Right lung (tissue), 10 donors: ENCODE measurements at places on chromosomes 12 and 14. TPM values are rescaled to one million over a fixed set of nuclear protein-coding genes. Genes with fewer than 3 reads are reported as not detected.

PRB2 gene
- not detected for polyA plus RNA-seq

- DNase-seq = no peak
Observed at GRCh38 chr14:92926931-92927330, 4.0 kb downstream of the CHGA start.

DNA sequence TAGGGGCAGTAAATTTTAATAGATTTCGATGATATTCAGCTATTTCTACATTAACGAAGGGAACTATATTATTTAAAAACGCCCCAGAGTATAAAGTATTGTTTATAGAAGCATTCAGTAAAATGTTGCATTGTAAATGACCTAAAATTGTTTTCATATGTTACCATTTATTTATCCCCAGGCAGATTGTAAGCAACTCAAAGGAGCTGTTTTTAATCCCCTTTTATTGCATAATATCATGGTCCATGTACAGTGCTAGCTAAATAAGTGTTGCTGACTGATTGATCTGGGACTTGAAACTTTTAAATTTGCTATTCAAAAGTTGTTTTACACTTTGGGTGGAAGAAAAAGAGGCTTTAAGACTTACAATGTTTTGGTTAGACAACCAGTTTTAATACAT lies 199.0 kb upstream of the SLC38A2 start:
- no peak for DNase-seq

DNA sequence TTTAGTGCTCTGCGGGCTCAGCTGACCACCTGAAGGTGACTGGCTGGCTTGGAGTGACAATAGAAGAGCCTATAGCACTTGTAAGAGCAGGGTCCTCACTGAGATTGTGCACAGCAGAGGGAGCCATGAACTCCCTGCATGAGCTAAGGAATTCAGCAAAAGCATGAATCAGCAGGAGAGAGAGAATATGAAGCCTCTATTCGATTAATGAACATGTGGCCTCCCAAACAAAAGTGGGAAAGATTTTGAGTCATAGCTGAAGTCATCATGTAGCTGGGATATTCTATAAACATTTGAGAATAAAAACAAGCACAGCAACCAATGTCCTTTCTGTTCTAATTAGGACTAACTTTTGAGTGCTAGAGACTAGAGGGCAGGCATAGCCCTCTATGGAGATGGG lies 626.6 kb downstream of the DIO2 start:
- DNase-seq = no peak

CLECL1 gene
- 0.24 TPM for polyA plus RNA-seq

ASIC1 gene
- polyA plus RNA-seq = 8.2 TPM

KRT77 gene
- polyA plus RNA-seq = not detected

DNA sequence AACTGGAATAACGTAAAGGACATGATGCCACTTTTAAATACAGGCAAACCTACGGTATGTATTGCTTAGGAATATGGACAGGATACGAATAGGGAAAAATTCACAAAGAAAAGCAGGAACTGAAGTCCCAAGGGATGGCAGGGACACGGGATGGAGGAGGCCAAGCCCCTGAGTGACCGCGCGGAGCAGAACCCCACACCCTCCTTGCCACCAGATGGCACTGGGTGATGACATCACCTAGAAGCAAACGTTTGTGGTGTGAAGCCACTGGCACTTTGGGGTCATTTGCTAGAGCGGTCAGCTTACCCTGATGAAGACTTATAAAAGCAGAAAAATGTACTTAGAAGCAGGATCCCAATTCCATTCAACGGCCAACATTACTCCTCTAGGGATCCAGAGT lies 9.4 kb downstream of the DHX37 start:
- no peak for DNase-seq

RAP1B gene
- polyA plus RNA-seq = 197 TPM

TAS2R31 gene
- polyA plus RNA-seq = 1.0 TPM

DNA sequence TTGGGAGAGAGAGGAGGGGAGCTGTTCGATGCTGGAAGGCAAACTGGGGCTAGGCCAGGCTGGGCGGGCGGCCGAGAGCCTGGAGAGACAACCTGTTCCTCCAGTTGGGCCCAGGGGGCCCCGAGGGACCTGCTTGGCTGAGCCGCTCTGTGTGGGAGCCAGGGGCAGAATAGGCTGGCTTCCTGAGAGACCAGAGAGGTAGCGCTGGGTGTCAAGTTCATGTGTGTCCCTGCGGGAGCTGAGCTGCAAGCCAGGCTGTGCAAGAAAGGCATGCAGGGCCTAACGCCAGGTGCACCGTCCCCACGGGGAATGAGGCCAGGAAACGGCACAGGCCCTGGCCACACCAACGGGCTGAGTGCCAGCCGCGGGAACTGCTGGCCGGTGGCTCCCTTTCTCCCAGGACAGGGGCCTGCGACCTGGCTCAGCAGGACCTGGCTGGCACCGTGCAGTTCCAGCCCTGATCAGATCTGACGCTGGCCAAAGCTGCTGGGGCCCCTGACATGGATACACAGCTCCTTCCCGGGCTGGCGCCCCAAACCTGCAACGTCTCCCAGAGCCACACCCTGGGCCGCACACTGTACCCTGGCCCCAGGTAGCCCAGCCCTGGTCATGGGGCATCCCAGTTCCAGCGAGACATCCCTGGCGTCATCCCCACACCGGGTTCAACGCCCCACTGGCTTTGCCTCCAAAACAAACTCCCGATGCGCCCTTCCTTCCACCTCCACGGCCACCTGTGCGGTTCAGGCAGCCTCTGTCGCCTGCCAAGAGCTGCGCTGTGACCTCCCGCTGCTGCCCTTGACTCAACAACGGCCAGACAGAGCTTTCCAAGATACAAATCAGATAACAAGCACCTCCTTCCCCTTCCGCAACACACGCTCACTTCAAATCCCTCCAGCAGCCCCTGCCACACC lies 65.0 kb downstream of the RFLNA start:
- DNase-seq = peak; percentile 30

DNA sequence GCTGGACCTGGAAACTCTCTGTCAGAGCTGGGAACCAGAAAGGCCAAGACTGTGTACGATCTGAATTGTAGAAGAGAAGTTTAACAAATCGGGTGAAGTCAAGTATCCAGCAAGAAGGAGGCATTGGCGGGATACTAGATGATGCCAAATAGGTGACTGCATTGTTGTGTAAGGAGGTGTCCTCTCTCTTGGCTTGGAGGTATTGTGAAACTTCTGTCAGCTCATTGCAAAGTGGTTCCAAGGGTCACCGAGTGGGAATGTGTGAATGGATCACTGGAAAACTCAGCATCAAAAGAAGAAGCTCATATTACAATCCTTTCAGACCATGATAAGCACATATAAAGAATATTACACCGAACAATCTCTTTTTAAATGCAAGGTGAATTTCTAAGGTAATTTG lies 11.7 kb downstream of the NAV3 start:
- DNase-seq = no peak
